ENCODE measurements at places on chromosomes 4 and X.

- no peak for DNase-seq
These were observed 59.7 kb downstream of the LRRC66 start for GRCh38 chr4:51960486-51960885.

DNA sequence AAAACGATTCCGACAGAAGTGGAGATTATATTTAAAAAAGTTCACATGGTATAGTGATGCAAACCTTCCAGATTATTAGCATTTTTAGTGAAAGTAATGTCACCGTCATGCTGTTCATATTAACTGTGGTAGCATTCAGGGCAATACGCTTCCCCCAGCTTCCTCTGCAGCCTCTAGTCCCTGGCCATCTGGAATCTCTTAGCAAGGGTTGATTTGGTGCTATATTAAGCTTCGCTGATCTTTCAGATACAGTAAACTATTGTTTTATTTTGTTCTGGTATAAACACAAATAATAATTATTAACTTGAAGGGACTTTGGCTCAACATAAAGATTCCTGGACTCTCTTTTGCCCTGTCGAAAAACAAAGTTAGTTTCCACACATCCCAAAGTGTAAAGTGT lies 1080.5 kb upstream of the TENM3 start:
- DNase-seq = no peak

- no peak for DNase-seq
These were observed 310.1 kb downstream of the PPP3CA start for GRCh38 chr4:101037249-101037648.

DNA sequence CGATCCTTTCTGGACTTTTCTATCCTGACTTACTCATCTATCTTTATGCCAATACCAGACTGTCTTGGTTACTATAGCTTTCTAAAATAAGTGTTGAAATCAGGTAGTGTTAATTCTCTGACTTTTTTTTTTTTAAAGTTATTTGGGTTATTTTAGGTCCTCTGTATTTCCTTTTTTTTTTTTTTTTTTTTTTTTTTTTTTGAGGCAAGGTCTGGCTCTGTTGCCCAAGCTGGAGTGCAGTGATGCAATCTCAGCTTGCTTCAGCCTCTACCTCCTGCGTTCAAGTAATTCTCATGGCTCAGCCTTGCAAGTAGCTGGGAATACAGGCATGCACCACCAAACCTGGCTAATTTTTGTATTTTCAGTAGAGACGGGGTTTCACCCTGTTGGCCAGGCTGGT lies 2.8 kb upstream of the NELFA start:
- no peak for DNase-seq

GRCh38 chr4:2071912-2072867 lies 13.1 kb downstream of the NAT8L start:
- DNase-seq = no peak

GRCh38 chr4:95232358-95233156 lies 316.2 kb downstream of the UNC5C start:
- DNase-seq = no peak

DNA sequence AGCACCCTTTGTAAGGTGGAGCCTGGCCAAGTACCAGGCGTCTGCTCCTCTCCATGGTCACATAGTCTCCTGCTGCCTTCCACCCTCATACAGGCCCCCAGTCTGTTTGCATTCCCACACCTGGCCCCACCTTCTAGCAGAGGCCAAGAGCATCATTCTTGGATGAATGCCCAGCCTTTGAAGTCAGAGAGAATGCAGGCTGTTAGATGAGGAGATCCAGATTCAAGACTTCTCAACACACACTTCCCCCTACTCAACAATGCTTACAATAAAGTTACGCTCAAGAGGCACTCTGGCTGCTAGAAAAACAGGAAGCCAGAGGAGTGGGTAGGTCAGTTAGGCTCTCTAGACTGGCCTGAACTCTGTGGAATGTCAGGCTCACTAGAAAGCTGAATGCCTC lies 43.3 kb downstream of the SHROOM4 start:
- no peak for DNase-seq

DNA sequence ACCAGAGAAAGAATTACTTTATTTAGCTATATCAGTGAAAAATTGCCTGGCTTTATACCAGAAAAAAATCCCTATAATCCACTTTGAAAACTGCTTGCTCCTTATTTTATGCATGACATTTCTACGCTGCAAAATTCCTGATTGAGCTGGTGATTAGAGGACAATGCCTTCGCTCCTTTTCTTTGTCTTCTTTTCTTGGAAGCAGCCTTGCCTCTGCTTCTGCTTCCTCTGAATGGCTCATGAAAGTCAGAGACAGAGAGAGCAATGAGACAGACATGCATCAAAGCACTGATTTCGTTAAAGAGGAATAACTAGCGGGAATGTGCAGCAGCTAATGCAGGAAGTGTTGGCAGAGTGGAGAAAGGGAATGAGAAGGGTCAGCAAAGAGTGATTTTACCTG lies 294.3 kb upstream of the IGFBP7 start:
- no peak for DNase-seq
